Suppressor macrophage treated with lipopolysaccharide for 4 hours (primary cell): ENCODE measurements at places on chromosomes 3 and 15.
A peak's percentile ranks its signal among the peaks of the same experiment; 100 is the strongest.

DNA sequence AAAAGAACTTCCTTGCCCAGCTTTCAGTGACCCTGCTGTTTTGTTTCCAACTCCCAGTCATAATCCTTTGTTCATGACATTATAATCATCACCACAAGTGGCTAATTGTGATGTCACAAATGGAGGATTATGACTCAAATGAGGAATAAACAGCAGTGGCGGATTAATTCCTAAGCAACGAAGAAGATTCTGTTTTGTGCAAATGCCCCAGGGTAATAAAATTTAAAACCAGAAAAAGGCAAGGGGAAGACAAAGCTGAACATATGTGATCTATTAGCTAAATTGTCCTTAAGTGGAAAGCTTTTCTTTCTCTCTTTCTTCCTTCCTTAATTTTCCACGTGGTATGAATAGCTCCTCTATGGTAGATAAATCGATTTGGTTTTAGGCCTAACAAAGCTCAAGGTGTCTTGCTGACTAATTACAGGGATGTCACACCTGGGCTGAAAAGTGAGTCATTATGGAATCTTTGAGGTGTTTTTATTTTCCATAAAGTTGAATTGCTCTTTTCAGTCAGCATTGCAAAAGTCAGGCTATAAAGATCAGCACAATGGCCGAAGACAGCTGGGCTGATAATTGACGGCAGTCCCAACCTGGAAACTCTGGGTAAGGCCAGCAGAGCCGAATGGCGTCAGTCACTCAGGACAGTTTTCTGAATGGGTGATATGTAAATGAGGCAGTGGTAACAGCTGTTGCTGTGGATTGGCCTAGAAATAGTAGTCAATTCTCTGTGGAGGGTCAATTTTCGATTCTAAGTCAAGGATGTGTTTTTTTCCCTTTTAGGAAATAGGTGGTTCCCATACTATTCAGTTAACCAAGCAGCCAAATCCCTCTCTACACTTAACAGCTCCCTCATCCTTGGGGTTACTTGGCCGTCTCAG, 121.5 kb downstream of the PTPRG start:
- DNase-seq, result no peak

- no peak for DNase-seq
Measured at GRCh38 chr15:71219101-71219500, 103.8 kb downstream of the THSD4 start.

GRCh38 chr15:81758818-81759284, 287.0 kb downstream of the MEX3B start:
- DNase-seq, result no peak

DNA sequence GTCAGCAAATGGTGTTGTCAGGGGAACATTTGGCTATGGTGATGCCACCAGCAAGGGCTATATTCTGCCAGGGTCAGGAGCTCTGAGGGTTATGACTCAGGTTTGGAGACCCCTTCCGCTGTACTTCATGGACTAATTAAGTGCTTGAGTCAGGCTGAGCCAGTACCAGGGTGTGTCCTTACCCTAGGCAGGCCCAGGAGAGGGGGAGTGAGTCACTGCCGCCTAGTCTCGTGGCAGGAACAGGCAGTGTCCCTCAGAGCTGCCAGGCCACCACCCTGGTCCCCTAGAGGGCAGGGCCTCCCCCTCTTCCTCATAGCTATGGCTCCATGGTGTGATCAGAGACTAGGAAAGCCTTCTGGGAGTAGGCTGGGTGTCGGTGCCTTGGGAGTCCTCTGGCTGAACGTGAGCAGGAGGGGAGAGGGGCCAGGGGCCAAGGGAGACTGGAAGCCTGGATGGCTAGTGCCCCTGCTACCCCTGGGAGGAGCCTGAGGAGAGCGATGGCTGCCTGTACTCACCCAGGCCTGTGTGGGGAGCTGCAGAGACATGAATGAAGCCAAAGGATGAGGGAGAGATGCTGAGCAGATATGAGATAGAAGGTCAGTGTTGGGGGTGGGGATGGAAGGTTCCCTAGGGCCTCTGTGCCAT, 10.6 kb downstream of the MAPKAPK3 start:
- DNase-seq, result peak; percentile 90

DNA sequence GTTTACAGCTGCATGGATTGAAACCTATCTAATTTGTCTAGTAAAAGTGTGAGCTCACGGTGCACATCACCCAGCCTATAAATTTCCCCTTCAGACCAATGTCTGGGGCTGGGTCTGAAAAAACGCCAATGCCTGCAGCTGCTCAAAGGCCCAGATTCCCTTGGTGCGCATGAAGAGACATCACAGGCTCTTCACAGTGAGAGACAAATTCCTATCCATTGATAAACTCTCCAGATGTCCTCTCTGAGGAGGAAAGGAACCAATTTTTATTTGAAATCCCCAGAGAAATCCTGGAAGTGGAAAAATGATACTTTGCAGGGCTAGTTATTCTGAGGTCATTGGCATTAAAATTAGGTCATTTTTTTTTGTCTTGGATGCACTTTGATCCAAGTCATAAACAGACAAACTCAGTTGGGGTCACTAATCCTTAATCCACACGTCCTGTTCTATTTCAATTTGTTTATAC, 360.5 kb downstream of the EPHA3 start:
- no peak for DNase-seq

DNA sequence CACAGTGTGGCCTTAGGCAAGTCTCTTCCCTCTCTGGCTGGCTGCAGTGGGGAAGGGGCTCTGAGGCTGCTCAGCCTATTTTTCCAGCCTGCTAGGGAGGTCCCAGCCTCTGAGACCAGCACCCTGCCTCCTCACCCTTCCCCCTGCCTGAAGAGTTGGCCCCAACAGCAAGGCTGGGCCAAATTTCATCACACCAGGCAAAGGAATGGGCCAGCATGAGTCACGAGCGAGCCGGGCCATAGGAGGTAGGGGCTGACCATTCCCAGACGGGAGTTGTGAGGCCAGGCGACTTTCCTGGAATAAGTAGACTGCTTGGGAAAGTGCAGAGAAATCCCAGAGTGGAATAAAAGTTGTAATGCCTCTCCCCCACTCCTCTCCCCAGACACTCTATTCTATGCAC, 5.7 kb upstream of the FBLN2 start:
- DNase-seq, result no peak

DNA sequence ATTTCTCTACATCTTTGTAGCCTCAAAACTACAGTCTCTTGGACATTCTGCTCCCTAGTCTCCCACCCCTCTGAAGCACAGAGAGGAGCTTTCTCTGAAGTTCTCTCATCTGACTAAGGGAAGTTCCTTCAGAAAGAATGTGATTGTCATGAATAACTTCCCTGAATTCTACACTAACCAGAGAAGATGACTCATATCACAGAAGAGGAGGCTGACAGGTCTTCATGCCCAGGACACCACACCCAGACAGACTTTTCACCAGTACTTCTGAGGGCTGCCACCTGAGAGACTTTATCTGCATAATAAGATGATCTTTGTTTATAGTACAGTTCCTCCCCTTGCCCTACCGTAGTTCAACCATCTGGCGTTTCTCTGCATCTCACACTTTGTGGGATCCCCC, 52.8 kb downstream of the CDIN1 start:
- DNase-seq, result no peak

GRCh38 chr3:8154617-8155016, 347.0 kb upstream of the LMCD1 start:
- no peak for DNase-seq
